H7 (cell line): ENCODE measurements at places on chromosomes 11 and 22. TPM values are rescaled to one million over a fixed set of nuclear protein-coding genes. Genes with fewer than 3 reads are reported as not detected.

NOX4 gene
- 0.69 and 1.3 TPM in 2 replicates for total RNA-seq

- DNase-seq, result no peak
These were observed 33.1 kb upstream of the LRRC55 start for GRCh38 chr11:57148621-57149020.

DNA sequence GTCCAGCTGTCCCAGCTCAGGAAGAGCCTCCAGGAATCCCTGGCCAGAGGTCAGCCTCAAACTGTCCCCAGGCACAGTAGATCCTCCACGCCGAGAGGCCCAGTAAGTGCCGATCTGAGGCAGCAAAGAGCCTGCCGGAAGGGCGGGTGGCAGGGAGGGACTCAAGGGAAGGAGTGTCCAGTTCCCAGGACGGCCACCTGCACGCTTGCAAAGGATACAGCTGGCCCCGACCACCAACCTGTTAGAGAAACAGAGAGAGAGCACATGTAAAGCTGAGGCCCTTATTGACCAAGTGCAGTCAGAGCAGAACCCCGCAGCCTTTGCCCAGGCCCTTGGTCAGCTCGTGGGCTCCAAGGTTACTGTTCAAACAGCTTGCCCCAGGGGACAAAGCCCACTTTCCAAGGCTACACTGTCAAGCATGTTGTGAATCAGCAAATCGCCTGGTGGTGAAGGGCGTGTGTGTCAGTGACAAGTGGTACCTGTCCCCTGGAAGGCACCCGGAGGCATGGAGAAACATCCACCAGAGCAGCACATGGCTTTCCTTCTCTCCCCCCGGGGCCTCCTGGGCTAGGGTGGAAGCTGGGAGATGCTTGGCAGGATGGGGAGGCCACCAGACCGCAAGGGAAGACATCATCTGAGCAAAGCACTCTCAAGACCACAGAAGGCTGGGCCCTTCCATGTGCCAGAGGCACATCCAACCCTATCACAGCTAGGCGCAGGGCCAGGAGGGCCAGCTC lies 42.6 kb upstream of the COMT start:
- DNase-seq, result no peak

DNA sequence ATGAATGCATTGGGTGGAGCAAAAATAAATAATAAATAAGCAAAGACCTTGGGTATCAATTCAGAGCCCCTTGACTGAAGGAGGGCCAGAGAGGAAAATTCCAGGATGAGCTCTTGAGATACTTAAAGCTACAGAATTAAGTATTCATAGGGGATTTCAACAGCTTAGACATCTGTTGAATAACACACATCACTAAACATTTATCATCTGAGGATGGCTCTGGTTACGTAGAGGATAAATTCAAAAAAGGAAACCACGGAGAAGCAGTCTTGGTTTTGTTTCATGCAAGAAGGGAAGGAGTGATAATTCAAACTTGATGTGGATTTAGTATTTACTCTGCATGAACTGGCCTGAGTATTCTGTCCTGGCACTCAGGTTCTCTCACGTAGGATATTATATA lies 29.8 kb downstream of the ARHGAP42 start:
- DNase-seq, result no peak

DNA sequence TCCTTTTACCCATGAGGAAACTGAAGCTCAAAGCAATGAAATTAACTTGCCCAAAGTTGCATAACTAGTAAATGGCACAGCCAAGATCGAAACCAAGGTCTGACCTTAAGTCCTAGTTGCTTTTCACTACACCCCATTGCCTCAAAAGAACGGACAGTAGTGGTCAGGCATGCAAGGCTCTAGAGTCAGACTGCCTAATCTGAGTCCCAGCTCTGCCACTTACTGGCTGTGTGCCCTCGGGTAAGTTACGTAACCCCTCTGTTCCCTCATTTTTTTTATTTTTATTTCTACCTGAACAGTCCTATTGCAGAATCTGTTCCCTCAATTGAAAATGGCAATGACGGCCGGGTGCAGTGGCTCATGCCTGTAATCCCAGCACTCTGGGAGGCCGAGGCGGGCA lies 9.6 kb downstream of the CYB561A3 start:
- DNase-seq, result no peak

PHETA2 gene
- 10.3 and 11.5 TPM in 2 replicates for total RNA-seq

GPR83 gene
- 0.26 and 0.38 TPM in 2 replicates for total RNA-seq

GRCh38 chr11:56905442-56905841 lies 83.3 kb upstream of the OR5AK2 start:
- DNase-seq, result no peak

DNA sequence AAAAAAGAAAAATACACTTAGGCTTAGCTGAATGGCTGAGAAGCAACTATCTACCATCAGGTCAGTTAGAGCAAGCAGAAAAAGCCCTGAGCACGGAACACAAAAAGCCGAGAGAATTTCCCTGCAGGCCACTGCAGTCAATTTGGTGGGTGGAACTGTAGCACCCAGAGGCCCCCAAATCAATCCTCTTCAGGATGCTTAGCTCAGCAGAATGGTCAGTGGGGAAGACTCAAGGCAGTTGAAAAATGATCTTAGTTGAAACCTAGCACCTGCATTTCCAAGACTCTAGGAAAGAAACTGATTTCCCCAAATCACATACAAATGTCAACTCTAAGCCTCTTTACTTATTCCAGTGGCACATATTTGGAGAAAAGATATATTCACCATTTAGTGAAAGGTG lies 327.4 kb upstream of the SYN3 start:
- no peak for DNase-seq

DNA sequence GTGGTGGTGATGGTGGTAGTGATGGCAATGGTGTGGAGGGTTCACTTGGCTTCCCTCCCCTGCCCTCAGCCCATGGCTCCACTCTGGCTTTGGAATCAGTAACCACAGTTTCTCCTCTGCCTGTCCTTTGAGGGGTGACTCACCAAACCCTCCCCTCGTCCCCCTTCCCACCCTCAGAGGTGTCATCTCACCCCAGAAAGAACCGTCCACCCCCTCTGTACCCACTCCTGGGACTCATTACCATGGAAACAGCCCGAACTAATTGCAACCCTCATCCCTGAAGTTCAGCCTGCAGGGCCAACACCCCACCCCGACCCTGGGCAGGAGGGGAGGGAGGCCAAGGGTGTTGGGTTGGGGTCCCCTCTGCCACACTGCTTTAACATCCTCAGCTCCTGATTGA lies 26.6 kb downstream of the PHLDB1 start:
- no peak for DNase-seq

OR4P4 gene
- not detected in 2 replicates for total RNA-seq

MIOX gene
- total RNA-seq, result not detected in 2 replicates

GRCh38 chr11:11963842-11964773 lies 44.3 kb downstream of the DKK3 start:
- peak; percentile 12 for DNase-seq

MMP1 gene
- 0.03 TPM in 1 of 2 replicates, not detected in the other for total RNA-seq

PYGM gene
- total RNA-seq, result 2.9 and 6.4 TPM in 2 replicates

CECR2 gene
- 50.0 and 66.3 TPM in 2 replicates for total RNA-seq

- DNase-seq, result no peak
These were observed 33.9 kb downstream of the ANO1 start for GRCh38 chr11:70112017-70112434.

GRCh38 chr22:48043581-48043980 lies 1281.1 kb downstream of the TBC1D22A start:
- no peak for DNase-seq

PGR gene
- total RNA-seq, result 0.31 TPM in 1 of 2 replicates, not detected in the other

DNA sequence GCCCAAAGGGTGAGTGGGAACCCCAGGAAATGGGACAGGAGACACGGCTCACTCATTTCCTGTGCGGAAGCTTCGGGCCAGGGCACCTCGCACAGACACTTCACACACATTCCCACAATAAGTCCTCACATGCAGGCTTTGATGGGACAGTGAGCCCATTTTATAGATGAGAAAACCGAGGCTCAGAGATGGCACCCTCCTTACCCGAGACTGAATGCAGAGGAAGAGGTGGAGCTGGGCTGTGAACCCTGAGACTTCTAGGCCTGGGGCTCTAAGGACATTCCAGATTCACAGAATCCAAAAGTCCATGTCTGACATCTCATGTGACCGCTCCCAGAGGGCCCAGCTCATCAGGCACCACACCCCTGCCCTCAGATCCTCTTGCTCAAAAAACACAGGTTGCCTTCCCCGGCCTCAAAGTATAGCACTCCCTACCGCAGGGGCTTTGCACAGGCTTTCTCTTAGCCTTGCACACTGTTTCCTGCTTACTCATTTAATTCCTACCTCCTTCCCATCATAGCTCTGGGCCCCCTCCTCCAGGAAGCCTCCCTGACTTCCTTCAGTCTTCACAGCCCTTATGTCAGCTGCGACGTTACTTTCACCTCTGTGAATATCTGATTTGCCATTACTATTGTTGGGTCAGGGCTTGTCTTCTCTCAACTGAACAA lies 57.1 kb upstream of the TCF20 start:
- no peak for DNase-seq

SGSM1 gene
- total RNA-seq, result 1.1 and 2.3 TPM in 2 replicates

VSIG10L2 gene
- not detected in 2 replicates for total RNA-seq

GRCh38 chr11:88813233-88813915 lies 252.4 kb downstream of the GRM5 start:
- DNase-seq, result peak; percentile 32

CHRM1 gene
- total RNA-seq, result not detected in 2 replicates

DNA sequence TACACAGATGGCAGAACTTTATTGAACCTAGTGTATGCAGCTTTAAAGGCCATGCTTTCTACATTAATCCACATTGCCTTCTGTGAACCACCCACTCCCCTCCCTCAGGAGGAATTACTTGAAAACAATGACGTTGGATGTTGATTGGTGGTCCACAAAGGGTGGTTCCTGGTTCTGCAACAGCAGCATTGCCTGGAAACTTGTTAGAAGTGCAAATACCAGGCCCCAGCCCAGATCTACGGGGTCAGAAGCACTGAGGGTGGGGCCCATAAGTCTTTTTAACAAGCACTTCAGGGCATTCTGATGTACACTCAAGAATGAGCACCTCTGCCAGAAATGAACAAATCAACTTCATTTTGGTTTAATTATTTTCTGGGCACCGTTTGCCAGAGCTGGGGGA lies 91.0 kb downstream of the ISX start:
- no peak for DNase-seq

PRR33 gene
- not detected in 2 replicates for total RNA-seq

MRPL49 gene
- 89.9 and 93.3 TPM in 2 replicates for total RNA-seq

CARNS1 gene
- total RNA-seq, result 0.07 and 0.17 TPM in 2 replicates

GRCh38 chr11:45942381-45942780 lies 19.9 kb downstream of the LARGE2 start:
- DNase-seq, result no peak

GRCh38 chr11:64607381-64607985 lies 16.5 kb downstream of the SLC22A12 start:
- no peak for DNase-seq

BAIAP2L2 gene
- total RNA-seq, result 1.0 and 2.7 TPM in 2 replicates

OR2AG1 gene
- not detected in 2 replicates for total RNA-seq

- DNase-seq, result no peak
These were observed 117.1 kb downstream of the KCNQ1 start for GRCh38 chr11:2561696-2562581.

DNA sequence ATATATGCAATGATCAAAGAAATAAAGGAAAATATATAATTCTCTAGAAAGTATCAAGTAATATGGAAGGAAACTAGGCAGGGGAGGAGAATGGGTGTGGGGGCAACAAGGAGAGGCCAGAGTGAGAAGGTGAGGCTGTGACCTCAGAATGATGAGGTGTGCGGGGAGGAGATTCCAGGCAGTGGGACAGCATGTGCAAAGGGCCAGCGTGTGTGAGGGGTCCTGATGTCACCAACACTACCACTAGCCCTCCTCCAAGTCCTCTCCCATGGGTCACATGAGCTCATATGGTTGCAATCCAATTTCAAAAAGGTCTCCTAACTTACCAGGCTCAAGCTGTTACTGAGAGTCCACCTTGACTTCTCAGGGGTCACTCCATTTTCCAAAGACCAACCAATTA lies 463.9 kb downstream of the MN1 start:
- no peak for DNase-seq

DNA sequence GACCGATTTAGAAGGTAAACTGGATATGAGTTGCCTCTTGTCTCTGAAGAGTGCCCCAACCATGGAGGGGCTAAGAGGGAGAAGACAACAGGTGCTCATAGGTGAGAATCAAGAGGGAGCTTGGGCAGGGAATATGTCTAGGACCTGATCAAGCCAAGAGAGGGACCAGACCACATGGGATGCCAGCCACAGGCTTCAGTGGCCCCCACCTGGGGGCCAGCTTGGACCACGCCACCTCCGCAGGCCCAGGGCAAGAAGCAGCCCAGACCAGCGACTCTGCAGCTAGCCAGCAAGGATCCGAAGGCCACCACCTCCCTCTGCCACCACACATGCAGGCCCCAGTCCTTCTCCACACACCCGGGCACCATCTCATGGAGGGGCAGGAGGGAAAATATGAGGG lies 92.5 kb upstream of the LDLRAD3 start:
- DNase-seq, result no peak

GRCh38 chr11:46850829-46851380 lies 4.8 kb upstream of the CKAP5 start:
- peak; percentile 35 for DNase-seq

DNA sequence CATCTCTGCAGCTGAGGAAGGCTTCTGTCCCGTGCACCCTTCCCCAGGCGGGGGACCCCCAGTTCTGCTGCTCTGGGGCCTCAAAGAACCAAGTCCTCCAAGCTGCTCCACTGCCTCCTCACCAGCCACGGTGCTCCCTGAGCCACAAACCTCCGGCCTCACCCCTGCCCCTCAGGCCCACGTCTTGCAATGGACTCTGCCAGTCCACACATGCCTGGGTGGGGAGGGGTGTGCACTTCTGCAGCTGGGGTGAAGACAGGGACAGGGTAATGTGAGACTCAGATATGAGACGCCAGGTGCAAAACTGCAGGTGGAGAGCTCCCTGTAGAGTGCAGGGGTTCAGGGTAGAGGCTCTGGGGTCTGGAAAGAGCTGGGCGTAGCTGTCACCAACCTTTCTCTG lies 3.2 kb upstream of the PTDSS2 start:
- no peak for DNase-seq

GRCh38 chr11:35138058-35138457 lies 913 bp upstream of the CD44 start:
- no peak for DNase-seq

GRCh38 chr11:2380807-2381350 lies 3.8 kb downstream of the CD81 start:
- no peak for DNase-seq

- peak; percentile 87 for DNase-seq
These were observed 28.5 kb downstream of the LRP4 start for GRCh38 chr11:46889689-46890475.

DNA sequence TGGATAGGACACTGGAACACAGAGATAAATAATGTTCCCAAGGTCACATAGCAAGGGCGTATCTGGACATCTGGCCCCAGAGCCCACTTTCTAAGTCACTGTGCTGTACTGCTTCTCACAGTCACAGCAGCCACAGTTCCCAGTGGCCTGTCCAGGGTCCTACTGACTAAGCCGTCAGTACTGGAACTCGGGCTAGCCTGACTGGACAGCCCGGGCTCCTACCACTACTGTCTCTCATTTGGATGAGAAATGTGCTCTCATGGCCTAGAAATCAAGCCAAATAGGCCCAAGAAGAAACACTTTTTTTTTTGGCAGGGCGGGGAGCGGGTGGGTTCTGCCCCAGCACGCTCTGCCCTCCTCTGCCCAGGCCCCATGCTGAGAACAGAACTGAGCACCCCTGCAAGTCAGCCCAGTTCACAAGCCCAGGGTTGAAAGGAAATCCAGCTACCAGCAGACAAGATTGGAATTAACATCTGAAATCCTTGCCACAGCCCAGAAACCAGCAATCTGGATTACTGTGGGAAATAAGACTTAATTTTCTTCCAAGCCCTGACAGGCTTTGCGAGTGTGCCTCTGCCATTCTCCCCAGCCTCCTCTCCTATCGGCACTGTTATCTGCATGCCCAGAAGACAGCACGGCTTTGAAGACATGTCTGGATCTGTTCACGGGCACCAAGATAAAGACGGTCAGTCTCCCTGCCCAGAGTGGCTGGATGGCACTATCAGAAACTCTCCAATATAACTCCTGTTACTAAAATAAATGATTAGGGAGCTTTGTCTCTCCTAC lies 182.9 kb upstream of the NCAM1 start:
- peak; percentile 40 for DNase-seq

CYB5R2 gene
- total RNA-seq, result 53.0 and 63.2 TPM in 2 replicates
